ENCODE measurements at places on chromosomes 13 and 19. TPM values are rescaled to one million over a fixed set of nuclear protein-coding genes. Genes with fewer than 3 reads are reported as not detected.

FGF14 gene
- polyA plus RNA-seq: 1.9 TPM

TSSK6 gene
- 0.95 TPM for polyA plus RNA-seq

FDX2 gene
- 48.9 TPM for polyA plus RNA-seq

TMEM91 gene
- polyA plus RNA-seq: 7.8 TPM

RGL3 gene
- polyA plus RNA-seq: 0.43 TPM

- H3K27me3 ChIP-seq: no peaks in the 10 kb centered on the region
- peaks cover 12% of the 10 kb centered on the region for H3K4me1 ChIP-seq
- H3K4me3 ChIP-seq: no peak overlapping the region
- no peaks in the 10 kb centered on the region for H3K36me3 ChIP-seq
- H3K27ac ChIP-seq: no peak overlapping the region
Observed at GRCh38 chr13:31219909-31220598, 20.3 kb downstream of the B3GLCT start.

DNA sequence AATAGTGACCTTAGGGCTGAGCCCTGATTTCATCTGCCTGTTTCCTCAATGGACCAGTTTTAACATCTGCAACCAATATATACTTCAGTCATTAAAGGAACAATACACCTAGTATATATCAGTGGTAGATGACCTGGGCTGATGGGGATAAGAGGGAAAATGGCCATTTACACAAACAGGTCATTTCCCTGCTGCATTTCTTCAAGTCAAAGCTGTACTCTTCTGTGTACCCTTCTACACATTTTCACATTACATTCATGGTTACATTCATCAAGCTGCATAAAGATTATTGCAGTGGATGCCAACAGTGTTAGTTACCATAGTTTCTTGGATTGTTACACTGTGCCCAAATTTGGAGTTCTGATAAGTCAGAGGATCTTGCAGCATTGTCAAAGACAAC, 81.2 kb upstream of the RAP2A start:
- peaks cover 33% of the 10 kb centered on the region for H3K36me3 ChIP-seq
- no peak overlapping the region for H3K27ac ChIP-seq
- H3K4me1 ChIP-seq: 0 out of 2 replicates have a peak, but pooled peaks cover 6% of the 10 kb centered on the region
- H3K4me3 ChIP-seq: no peak overlapping the region
- H3K27me3 ChIP-seq: no peaks in the 10 kb centered on the region
- peak; percentile 29 for DNase-seq

DNA sequence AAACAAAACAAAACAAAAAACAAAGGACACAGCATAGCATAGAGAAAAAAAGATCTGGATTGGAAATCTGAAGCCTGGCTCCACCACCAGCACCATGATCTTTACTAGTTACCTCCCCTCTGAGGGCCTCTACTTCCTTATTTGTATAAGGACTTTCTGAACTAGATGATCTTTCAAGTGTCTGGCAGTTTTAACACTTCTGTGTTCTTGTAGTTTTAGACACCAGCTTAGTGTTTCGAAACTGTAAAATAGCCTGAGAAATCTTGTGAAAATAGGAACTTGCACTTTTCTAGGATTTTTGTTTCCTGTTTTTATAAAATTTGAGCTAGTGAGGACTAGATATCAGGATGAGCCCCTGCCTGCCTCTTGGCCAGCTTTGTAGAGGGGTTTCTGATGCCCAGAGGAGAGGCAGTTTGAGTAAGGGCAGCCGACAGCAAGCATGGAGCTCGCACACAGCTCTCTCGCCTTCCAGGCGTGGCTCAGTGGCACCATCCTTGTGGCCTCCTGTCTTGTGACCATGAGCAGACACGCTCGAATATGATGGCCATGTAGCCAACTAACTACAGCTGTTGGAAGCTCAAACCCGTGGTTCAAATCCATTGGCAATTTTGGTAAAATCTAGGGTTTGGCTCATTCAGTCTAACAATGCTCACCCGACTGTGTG, 319.0 kb downstream of the KCNRG start:
- no peak overlapping the region for H3K27ac ChIP-seq
- H3K4me1 ChIP-seq: no peaks in the 10 kb centered on the region
- H3K27me3 ChIP-seq: no peaks in the 10 kb centered on the region

DNA sequence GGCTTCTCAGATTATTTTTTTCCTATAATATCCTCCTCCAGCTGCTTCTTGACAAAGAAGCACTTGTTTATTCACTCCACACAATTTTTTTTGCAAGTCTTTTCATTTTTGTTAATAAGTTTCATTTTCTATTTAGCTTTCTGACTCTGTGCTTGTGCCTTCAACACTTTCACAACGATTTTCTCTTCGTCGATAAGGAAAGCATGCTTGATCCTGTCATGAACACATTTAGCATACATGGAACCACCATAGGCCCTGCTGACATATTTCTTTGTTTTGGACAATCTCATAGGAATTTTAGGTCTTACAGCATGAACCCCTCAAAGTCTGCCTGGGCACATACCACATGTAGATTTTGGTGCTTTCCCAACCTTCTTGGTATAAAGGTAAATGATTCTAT, 346.0 kb downstream of the KCNRG start:
- H3K4me1 ChIP-seq: peaks cover 13% of the 10 kb centered on the region
- H3K27me3 ChIP-seq: no peaks in the 10 kb centered on the region
- no peaks in the 10 kb centered on the region for H3K36me3 ChIP-seq
- H3K4me3 ChIP-seq: no peak overlapping the region
- no peak overlapping the region for H3K27ac ChIP-seq

GRCh38 chr19:35959968-35960320, 23.8 kb downstream of the LRFN3 start:
- no peaks in the 10 kb centered on the region for H3K36me3 ChIP-seq
- no peak overlapping the region for H3K27ac ChIP-seq
- DNase-seq: no peak
- H3K27me3 ChIP-seq: peaks cover 19% of the 10 kb centered on the region

DNA sequence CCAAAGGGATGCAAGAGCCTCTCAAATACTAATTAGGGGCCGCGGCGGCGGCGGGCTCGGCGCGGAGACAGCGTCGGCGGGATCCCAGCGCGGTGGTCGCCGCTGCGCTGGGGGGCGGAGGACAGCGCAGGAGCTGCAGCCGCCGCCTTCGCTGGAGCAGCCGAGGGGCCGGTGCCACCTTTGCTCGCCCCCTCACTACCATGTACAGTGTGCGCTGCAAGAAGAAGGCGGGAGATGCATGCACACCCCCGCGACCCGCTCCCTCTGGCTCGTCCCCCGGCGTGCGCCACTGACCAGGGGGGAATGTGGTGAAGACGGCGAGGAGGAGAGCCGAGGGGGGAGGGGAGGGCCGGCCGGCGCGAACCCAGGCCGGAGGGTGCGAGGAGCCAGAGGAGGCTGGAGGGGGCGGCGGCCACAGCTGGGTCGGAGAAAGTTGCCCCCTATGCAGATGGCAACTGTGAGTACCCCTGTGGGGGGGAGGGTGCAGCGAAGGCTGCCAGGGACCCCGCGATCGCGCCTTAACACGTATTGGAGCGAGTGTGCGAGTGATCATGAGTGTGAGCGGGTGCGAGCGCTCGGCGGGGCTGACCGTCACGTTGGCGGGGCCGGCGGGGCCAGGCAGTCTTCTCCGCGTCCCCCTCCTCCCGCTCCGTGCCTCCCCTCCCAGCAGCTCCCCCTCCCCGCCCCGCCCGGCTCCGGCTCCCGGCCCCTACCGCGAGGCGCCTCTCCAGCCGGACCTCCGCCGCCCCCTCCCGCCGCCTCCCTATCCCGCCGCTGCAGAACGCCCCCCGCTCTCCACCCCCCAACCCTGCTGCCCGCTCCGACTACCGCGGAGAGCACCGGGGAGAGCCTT, 808 bp downstream of the SLITRK5 start:
- no peaks in the 10 kb centered on the region for H3K4me1 ChIP-seq
- H3K4me3 ChIP-seq: peak overlapping the region; percentile 70
- no peak overlapping the region for H3K27ac ChIP-seq
- H3K36me3 ChIP-seq: no peaks in the 10 kb centered on the region
- peak; percentile 9 for DNase-seq

- no peak overlapping the region for H3K27ac ChIP-seq
- peaks cover 36% of the 10 kb centered on the region for H3K27me3 ChIP-seq
- H3K36me3 ChIP-seq: no peaks in the 10 kb centered on the region
- H3K4me3 ChIP-seq: no peak overlapping the region
Observed at GRCh38 chr19:48085076-48085475, 25.5 kb downstream of the PLA2G4C start.

- peaks cover 8% of the 10 kb centered on the region for H3K36me3 ChIP-seq
- peak; percentile 94 for DNase-seq
- peaks cover 7% of the 10 kb centered on the region for H3K4me1 ChIP-seq
- H3K4me3 ChIP-seq: peak overlapping the region; percentile 66
- no peaks in the 10 kb centered on the region for H3K27me3 ChIP-seq
- H3K27ac ChIP-seq: peak overlapping the region; percentile 95
Observed at GRCh38 chr19:15194938-15195337, 5.9 kb downstream of the NOTCH3 start.

DNA sequence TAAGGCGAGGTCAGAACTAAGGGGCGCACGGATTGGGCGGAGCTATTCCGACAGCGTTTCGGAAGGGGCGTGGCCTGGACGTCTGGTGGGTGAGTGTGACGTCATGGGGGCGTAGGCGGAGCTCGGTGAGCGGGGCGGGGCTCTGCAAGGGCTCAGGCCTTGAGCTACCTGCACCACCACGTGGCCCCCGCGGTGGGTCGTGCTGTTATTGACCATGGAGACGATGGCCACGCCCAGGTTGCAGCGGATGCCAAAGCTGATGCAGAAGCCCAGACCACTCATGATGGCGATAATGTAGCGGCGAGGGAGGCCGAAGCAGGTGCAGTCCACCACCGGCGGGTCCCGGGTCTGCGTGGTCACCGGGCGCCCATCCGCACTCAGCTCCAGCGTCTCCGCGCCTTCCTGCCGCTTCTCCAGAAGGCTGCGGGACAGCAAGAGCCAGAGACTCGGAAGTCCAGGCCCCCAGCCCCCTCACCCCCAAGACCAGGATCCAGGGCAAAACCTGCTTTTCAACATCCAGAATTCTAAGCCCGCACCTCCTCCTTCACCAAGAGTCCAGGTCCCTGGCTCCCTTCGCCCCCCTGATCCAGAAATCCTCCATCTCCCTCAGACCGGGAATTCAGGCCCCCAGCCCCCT, 4.8 kb downstream of the SLC17A7 start:
- no peak overlapping the region for H3K4me3 ChIP-seq
- no peaks in the 10 kb centered on the region for H3K36me3 ChIP-seq
- H3K27me3 ChIP-seq: peaks cover 82% of the 10 kb centered on the region
- DNase-seq: peak; percentile 54
- H3K4me1 ChIP-seq: no peaks in the 10 kb centered on the region

DNA sequence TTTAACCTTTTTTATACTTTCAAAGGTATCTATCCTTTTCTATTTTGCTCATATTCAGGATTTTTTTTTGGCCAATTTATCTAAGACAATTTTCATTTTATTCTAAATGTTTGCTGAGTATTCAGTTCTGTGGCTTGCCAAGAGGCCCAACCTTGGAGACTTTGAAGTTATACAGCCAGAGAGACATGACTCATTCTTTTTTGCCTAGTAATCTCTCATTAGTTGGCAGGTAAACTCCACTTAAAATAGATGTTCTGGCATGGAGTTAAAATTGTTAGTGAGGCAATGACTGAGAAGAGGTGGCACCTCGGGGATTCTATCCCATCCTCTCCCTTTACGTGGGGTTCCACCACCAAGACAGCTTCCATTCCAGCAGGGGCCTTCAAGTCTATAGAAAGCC, 213.8 kb downstream of the KCTD12 start:
- DNase-seq: peak; percentile 50
- no peak overlapping the region for H3K27ac ChIP-seq
- no peak overlapping the region for H3K4me3 ChIP-seq
- no peaks in the 10 kb centered on the region for H3K27me3 ChIP-seq
- no peaks in the 10 kb centered on the region for H3K4me1 ChIP-seq
- H3K36me3 ChIP-seq: no peaks in the 10 kb centered on the region

DNA sequence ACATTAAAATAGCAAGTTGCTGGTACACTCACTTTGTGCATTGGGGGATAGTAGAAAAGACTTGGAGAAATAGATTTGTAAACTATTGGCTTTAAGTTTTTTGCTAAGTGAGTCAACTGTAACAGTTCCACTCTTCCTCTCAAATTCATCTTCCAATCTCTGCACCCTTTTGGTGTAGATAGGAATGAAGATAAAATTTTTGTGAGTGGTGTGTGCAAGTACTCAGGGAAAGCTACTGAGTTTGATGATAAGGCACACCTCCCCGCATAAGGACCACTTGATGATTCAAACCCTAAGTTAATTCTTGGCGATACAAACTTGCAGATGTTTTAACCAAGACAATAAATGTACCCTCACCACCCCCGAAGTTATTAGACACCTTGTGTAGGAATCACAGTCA, 168.3 kb upstream of the SLITRK1 start:
- H3K36me3 ChIP-seq: no peaks in the 10 kb centered on the region
- no peak overlapping the region for H3K27ac ChIP-seq
- H3K4me1 ChIP-seq: no peaks in the 10 kb centered on the region

DNA sequence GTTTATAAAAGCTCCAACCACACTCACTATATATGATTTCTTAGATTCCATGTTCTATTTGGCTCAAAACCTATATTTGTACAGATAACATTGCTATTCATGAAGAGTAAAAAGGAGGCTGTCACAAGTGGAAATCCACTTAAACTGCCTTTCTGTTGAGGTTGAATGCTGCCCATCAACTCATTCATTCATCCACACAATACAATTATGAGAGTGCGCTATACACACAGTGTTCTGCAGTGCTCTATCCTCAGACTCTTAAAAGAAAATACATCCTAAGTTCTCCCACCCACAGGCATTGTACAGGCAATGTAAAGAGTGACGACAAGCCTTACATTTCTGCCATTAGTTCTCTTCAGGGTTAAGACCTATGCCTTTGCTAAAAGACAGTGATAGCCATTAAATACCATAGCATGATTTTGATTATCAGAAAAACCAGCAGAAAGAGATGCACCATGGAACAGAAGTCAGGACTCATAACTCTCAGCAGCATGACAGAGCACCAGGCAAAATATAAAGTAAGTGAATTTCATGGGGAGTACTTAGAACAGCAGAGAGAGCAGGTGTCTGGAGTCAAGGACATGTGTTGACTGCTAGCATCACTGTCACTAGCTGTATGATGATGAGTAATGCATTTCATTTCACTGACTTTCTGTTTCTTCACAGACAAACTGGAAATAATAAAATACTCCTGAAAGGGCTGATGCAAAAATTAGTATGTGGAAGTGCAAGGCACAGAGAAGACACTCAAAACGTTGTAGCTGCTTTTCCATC, 218.0 kb downstream of the RBM26 start:
- H3K4me1 ChIP-seq: no peaks in the 10 kb centered on the region
- H3K4me3 ChIP-seq: no peak overlapping the region
- no peaks in the 10 kb centered on the region for H3K36me3 ChIP-seq

DNA sequence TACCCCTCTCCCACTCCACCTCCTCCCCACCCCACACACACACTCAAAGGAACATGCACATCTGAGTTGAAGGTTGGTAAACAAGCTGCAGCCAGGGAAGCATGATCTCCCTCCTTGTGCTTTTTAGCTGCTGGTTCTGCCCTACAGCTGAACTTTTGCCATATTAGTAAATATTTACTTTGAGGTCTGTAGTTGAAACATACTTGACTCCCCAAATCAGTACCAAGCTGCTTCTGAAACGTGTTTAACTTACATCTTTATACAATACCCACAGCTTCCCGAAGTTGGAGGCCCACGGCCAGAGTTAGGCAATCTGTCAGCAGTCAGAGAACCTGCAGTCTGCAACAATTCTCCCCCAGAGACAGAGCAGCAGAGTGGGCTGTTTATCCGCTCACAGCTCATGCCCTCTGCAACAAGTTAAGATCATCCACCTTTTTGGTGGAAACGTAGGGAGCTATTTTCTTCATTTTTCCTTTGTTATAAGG, 1.5 kb upstream of the PCDH20 start:
- no peak overlapping the region for H3K27ac ChIP-seq
- no peaks in the 10 kb centered on the region for H3K36me3 ChIP-seq
- H3K4me1 ChIP-seq: no peaks in the 10 kb centered on the region
- no peak overlapping the region for H3K4me3 ChIP-seq
- H3K27me3 ChIP-seq: peaks cover 10% of the 10 kb centered on the region
- DNase-seq: no peak

All from GM23248 (cell line).